Activated CD8-positive, alpha-beta memory T cell treated with anti-CD3 and anti-CD28 coated beads, Interleukin-2, amount 10 ng/mL, durations not matched to agents 7 days and 5 days (primary cell): ENCODE measurements at places on chromosomes 5 and 9. TPM values are rescaled to one million over a fixed set of nuclear protein-coding genes. Genes with fewer than 3 reads are reported as not detected.

GRCh38 chr9:126108240-126108639, 218.4 kb upstream of the MVB12B start:
- no peaks in the 10 kb centered on the region for H3K36me3 ChIP-seq
- no peak for DNase-seq
- H3K27ac ChIP-seq = no peak overlapping the region
- H3K4me1 ChIP-seq = no peaks in the 10 kb centered on the region

GRCh38 chr5:135847976-135848375, 13.5 kb downstream of the SLC25A48 start:
- H3K27me3 ChIP-seq = peaks cover 5% of the 10 kb centered on the region
- H3K4me1 ChIP-seq = no peaks in the 10 kb centered on the region
- H3K36me3 ChIP-seq = no peaks in the 10 kb centered on the region
- no peak overlapping the region for H3K4me3 ChIP-seq

GRCh38 chr9:27530915-27531755, 1.5 kb upstream of the MOB3B start:
- H3K4me1 ChIP-seq = peaks cover 7% of the 10 kb centered on the region
- H3K36me3 ChIP-seq = no peaks in the 10 kb centered on the region
- DNase-seq = no peak
- H3K27ac ChIP-seq = no peak overlapping the region
- H3K4me3 ChIP-seq = no peak overlapping the region

DNA sequence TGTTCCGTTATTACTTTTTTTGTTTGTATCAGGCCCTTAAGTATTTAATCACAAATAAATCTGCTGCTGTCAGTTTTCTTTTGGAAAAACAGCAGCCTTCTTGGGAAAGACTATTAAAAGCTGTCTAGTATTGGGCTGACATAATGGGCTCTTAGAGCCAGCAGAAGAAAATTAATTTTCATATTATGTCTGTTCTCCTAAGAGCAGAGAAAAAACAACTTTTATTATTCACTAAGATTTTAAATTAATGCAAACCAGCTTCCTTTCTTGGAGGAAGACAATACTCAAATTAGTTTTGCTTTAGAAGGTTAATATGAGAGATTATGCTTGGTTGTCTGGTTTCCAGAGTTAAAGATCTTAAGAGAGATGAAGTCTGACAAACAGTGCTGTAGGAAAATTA, 30.6 kb upstream of the GARNL3 start:
- DNase-seq = no peak
- H3K36me3 ChIP-seq = no peaks in the 10 kb centered on the region
- H3K27me3 ChIP-seq = peaks cover 10% of the 10 kb centered on the region
- no peak overlapping the region for H3K27ac ChIP-seq

The NOTCH1 gene
- 67.3 TPM for total RNA-seq

The FST gene
- total RNA-seq = 0.47 TPM

DNA sequence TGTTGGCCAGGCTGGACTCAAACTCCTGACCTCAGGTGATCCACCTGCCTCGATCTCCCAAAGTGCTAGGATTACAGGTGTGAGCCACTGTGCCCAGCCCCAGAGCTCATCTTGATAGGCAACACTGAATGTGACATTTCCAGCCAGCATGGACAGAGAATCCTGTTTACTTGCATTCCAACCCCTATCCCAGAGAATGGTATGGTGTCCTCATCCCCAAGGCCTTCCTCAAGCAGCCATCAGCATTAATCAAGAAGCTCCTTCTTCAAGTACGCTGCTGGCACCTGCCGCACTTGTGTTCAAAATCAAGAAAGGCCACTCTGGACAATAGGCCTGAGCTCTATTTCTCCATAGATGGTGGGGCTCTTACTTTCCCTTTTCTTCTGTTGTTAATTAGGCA, 40.2 kb downstream of the STARD4 start:
- no peak overlapping the region for H3K4me3 ChIP-seq
- peaks cover 24% of the 10 kb centered on the region for H3K36me3 ChIP-seq
- no peaks in the 10 kb centered on the region for H3K27me3 ChIP-seq
- DNase-seq = no peak

- H3K4me3 ChIP-seq = no peak overlapping the region
- no peak overlapping the region for H3K27ac ChIP-seq
- no peaks in the 10 kb centered on the region for H3K4me1 ChIP-seq
- no peaks in the 10 kb centered on the region for H3K36me3 ChIP-seq
Observed at GRCh38 chr9:97875111-97875510, 22.1 kb downstream of the FOXE1 start.

GRCh38 chr5:132195727-132196126, 31.9 kb downstream of the P4HA2 start:
- no peaks in the 10 kb centered on the region for H3K27me3 ChIP-seq
- H3K4me1 ChIP-seq = no peaks in the 10 kb centered on the region
- no peak overlapping the region for H3K4me3 ChIP-seq
- peak; percentile 37 for DNase-seq

GRCh38 chr9:131668439-131669268, 71.2 kb downstream of the RAPGEF1 start:
- peak overlapping the region; percentile 99 for H3K27ac ChIP-seq
- H3K36me3 ChIP-seq = peaks cover 32% of the 10 kb centered on the region
- H3K27me3 ChIP-seq = no peaks in the 10 kb centered on the region
- H3K4me1 ChIP-seq = peaks cover 93% of the 10 kb centered on the region

The TMEM161B gene
- 24.3 TPM for total RNA-seq

DNA sequence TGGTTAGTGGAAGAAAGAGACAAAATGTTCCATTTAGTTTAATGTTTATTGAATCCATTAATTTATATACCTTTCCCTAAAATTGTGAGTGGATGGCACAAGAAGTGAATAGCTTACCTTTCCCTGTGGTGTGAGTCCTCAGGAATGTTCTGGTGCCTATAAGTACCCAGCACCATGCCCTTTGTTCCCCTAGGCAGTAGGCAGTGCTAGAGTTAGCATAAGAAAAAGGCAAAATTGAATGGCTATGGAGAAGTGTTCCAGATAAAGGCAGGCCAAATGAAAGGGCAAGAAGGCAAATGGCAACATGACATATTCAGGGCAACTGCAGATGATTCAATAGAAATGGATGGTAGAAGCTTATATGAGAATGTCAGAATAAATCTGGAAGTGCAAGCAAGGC, 370.8 kb upstream of the PTGER4 start:
- peaks cover 3% of the 10 kb centered on the region for H3K36me3 ChIP-seq
- H3K27me3 ChIP-seq = no peaks in the 10 kb centered on the region
- no peak overlapping the region for H3K4me3 ChIP-seq
- no peak overlapping the region for H3K27ac ChIP-seq

- DNase-seq = no peak
- no peaks in the 10 kb centered on the region for H3K36me3 ChIP-seq
- H3K4me1 ChIP-seq = no peaks in the 10 kb centered on the region
- no peak overlapping the region for H3K27ac ChIP-seq
Observed at GRCh38 chr9:114207034-114207810, 51.9 kb downstream of the COL27A1 start.

GRCh38 chr5:129097498-129098296, 3.1 kb downstream of the ISOC1 start:
- no peak overlapping the region for H3K4me3 ChIP-seq
- H3K4me1 ChIP-seq = peaks cover 28% of the 10 kb centered on the region
- peaks cover 2% of the 10 kb centered on the region for H3K36me3 ChIP-seq
- no peak for DNase-seq
- H3K27ac ChIP-seq = no peak overlapping the region

DNA sequence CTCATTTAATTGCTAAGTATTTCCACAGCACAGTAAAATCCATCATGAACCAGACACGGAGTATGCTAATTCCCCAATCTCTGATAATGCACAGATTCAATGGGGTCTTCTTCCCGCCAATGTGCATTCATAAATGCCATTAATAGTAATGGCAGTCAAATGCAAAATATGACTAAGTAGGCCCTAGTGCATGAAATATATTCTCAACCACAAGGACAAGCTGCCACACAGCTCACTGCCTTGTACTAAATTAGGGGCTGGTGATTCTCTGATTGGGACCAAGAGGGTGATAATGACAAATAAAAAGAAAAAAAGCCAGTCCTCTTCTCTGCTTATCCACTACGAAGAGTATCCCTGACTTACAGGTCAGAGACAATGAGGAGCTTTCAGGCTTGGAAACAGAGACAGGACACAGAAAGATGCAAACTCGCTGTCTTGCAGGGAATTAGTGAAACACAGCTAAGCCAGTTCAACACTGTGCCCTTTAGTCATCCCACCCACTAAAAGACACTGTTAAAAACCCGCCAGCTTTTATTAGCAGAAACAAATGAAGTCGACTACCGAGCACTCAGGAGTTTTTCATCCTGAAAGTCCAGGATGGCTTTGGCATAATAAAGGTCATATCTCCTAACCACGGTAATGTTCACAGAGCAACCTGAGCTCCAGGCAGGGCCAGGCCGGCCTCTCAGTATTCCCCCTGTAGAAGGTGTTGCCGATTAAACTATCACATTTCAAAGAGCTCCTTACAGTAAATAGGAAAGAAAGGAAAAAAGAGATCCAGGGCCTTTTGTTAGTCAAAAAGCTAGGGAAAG, 148.1 kb downstream of the EBF1 start:
- no peaks in the 10 kb centered on the region for H3K36me3 ChIP-seq
- no peak overlapping the region for H3K4me3 ChIP-seq
- H3K27me3 ChIP-seq = peaks cover 5% of the 10 kb centered on the region
- H3K4me1 ChIP-seq = no peaks in the 10 kb centered on the region
- DNase-seq = no peak
- no peak overlapping the region for H3K27ac ChIP-seq
